ENCODE measurements at places on chromosomes 5 and 9.

DNA sequence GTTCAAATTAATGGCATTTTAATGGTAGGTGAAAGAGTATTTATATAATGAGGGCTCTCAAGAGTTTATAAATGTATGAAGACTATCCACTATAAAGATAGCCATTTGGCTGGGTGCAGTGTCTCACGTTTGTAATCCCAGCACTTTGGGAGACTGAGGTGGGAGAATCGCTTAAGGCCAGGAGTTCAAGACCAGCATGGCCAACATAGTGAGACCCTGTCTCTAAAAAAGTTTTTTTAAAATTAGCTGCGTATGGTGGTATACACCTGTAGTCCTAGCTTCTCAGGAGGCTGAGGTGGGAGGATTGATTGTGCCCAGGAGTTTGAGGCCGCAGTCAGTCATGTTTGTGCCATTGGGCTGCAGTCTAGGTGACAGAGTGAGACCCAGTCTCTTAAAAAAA is 61.6 kb downstream of the ERBIN start:
- DNase-seq = no peak

- DNase-seq = no peak
Measured at GRCh38 chr9:71835596-71835995, 67.3 kb upstream of the CEMIP2 start.

GRCh38 chr5:58760222-58760621 is 177.3 kb downstream of the RAB3C start:
- no peak for DNase-seq

GRCh38 chr5:75052192-75053053 is at the start of gene GCNT4:
TSS of gene GCNT4 (minus strand) at chr5:75052558. CDS start at chr5:75030037, 22,521 bp downstream.
- DNase-seq = no peak

- no peak for DNase-seq
Measured at GRCh38 chr9:120777229-120777628, 16.0 kb downstream of the FBXW2 start.

Measured in hematopoietic multipotent progenitor cell treated with erythropoietin and hydrocortisone succinate and interleukin-3 and kit ligand, for 15 days (in vitro differentiated cells).